ENCODE measurements at places on chromosomes 3 and 15.

- peak; percentile 93 for DNase-seq
Observed at GRCh38 chr15:42131826-42132806, 24.3 kb downstream of the PLA2G4F start.

DNA sequence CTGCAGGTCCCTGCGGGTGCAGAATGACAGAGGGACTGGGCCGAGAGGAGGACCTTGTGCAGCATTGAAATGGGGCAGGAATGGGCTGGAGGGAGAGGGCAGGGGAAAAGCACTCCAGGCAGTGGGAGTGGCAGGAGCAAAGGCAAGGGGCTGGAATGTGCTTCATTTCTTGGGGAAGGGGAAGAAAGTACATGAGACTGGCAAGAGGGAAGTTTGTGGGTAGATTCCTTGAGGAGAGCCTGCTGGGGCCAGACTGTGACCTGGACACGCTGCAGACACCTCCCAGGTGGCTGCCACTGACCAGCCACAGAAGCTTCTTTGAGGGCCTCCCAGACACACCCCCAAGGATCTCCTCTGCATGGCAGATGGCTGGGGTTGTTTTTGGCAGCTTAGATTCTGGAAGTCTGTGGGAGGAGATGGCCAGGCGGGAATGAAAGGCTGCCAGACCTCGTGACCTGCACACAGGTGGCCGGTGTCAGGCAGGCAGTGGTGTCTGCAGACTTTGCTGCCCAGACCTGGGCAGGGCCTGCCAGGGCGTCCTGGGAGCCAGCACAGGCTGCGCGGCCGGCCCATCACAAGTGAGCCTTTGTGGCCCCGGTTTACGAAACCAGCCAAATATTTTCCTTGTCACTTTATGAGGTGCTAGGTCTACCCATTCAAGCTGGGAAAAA is 53.1 kb downstream of the SPSB4 start:
- no peak for DNase-seq

- DNase-seq, result no peak
Observed at GRCh38 chr3:45145223-45145622, 955 bp downstream of the CDCP1 start.

- DNase-seq, result no peak
Observed at GRCh38 chr3:185661772-185662171, 75.7 kb downstream of the SENP2 start.

GRCh38 chr15:42140383-42141070 is 15.9 kb downstream of the PLA2G4F start:
- DNase-seq, result no peak

- DNase-seq, result peak; percentile 20
Observed at GRCh38 chr3:46892285-46893145, 15.0 kb downstream of the PTH1R start.

DNA sequence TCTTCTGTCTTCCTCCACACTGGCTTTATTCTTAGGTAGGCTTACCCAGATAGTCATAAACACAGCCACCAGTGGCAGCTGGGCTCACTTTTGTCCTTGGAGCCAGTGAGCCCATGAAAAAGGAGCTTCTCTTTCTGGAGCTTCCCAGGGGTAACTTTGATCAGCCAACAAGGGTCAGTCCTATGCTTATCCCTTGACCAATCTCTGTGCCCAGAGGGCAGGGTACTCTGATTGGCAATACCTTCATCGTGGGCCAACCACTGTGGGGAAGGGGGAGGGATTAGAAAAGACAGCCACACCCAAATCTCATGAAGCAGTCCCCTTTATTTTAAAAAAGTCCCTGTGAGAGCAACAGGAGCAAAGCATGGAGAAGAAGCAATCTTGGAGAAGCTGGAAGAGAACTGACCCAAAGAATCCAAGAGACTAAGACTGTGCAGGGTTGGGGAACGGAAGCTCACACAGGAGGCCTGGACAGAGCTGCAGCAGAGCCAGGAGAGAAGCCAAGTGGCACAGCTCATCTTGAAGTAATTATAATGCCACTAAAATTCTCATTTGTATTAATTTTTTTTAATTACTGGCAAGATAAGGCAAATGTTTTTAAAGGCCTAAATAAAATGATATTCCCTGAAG is 70.4 kb downstream of the SSUH2 start:
- DNase-seq, result no peak

All from COR-L47 (cell line).